Thyroid gland (tissue), 4 donors: ENCODE measurements at places on chromosomes 6 and 20. TPM values are rescaled to one million over a fixed set of nuclear protein-coding genes. Genes with fewer than 3 reads are reported as not detected.

DNA sequence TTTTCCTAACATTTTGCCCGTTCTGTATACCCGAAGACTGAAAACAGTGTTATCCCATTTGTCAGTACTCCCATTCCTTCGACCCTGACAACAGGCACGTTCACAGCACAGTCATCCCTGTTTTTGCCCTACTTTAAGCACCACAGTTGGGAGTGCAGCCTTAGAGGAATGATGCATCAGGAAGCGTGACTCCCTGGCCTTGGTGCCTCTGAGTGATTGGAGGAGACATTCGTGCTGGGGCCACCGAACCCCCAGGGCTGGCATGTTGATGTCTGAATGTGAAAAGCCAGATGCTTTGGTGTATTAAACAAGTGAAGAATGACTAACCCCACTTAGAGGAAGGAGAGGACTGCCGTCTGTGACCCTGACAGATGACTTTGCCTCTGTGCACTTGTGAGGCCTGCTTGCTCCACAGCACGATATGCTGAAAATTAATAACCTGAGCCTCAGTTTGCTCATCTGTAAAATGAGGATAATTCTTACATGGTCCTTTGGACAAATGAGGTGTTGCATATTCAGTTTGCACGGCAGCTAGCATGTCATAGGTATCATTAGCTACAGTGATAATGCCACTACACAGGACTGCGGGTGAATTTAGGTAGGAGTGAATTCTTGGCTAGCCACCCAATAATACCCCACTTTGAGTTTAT, 36.0 kb downstream of the STK35 start:
- no peaks in the 10 kb centered on the region for H3K36me3 ChIP-seq
- peaks cover 65% of the 10 kb centered on the region for H3K4me1 ChIP-seq
- no peak for DNase-seq
- H3K27me3 ChIP-seq: no peaks in the 10 kb centered on the region
- no peak overlapping the region for H3K27ac ChIP-seq
- H3K4me3 ChIP-seq: no peak overlapping the region

DNA sequence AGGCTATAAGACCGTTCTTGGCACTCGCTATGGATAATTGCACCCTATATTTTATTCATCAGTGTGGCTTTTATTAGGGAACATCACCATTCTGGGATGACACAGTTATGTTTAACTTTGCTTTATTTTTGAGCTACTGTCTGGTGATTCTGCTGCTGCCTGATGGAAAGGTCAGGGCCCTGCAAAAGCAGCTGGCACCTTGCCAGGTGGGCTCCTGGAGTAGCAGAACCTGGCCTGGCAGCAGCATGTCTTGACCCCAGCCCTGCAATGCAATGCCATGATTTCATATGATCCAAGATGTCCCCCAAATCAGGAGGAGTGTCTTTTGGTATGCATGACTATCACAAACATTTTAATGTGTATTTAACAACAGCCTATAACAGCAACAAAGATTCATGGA, 228.4 kb upstream of the RSPO3 start:
- no peaks in the 10 kb centered on the region for H3K27me3 ChIP-seq
- no peaks in the 10 kb centered on the region for H3K4me1 ChIP-seq
- no peak overlapping the region for H3K4me3 ChIP-seq
- DNase-seq: peak; percentile 4

DNA sequence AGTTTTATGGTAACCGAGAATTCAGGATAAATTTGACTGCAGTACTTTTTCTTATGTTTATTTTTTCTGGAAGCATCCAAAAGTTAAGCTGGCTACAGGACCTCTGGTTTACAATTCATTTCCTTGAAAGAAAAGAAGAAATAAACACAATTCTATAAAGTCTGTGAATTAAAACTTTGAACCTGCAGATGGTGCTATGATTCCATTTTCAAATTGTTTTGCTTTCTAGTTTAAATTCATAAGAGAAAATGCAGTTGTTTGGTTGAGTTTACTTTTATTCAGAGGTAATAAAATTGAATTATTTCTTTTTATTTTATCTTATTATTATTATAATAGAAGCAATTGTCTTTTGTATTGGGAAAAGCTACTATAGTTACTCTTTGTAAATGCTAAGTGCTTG, 1.8 kb upstream of the VIP start:
- no peak for DNase-seq
- H3K27ac ChIP-seq: no peak overlapping the region
- H3K4me3 ChIP-seq: no peak overlapping the region
- no peaks in the 10 kb centered on the region for H3K27me3 ChIP-seq
- H3K4me1 ChIP-seq: no peaks in the 10 kb centered on the region

HDGFL1 gene
- not detected for total RNA-seq

FABP7 gene
- not detected for total RNA-seq

BIRC7 gene
- total RNA-seq: not detected

- H3K4me1 ChIP-seq: no peaks in the 10 kb centered on the region
- no peaks in the 10 kb centered on the region for H3K27me3 ChIP-seq
- H3K27ac ChIP-seq: no peak overlapping the region
- no peaks in the 10 kb centered on the region for H3K36me3 ChIP-seq
- H3K4me3 ChIP-seq: no peak overlapping the region
- DNase-seq: no peak
These were observed 184.5 kb downstream of the COL21A1 start for GRCh38 chr6:56062836-56063235.

DNA sequence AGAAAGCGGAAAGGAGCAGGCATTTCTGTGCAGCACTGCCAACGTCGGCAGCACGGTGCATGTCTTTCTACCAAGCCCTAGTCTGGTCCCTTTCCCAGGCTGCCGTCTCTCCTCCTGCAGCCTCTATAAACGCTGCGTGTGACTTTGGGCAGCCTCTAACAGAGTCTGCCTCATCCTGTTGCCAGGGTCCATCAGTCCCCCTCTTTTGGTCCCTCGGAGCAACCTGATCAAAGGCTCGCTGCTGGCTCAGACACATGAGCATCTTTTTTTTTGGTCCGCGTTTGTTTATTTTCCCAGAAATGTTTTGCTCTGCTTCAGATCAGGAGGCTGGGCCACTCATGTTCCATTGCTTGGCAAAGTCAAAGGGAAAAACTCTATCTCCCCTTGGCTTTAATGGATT, 166.8 kb upstream of the CST7 start:
- peak overlapping the region; percentile 88 for H3K27ac ChIP-seq
- H3K4me3 ChIP-seq: no peak overlapping the region
- DNase-seq: no peak
- H3K36me3 ChIP-seq: no peaks in the 10 kb centered on the region
- peaks cover 58% of the 10 kb centered on the region for H3K4me1 ChIP-seq

- H3K27me3 ChIP-seq: no peaks in the 10 kb centered on the region
- H3K27ac ChIP-seq: no peak overlapping the region
- no peak overlapping the region for H3K4me3 ChIP-seq
- DNase-seq: no peak
- no peaks in the 10 kb centered on the region for H3K36me3 ChIP-seq
- peaks cover 5% of the 10 kb centered on the region for H3K4me1 ChIP-seq
These were observed 27.7 kb downstream of the BFSP1 start for GRCh38 chr20:17503301-17504065.

GRCh38 chr6:2877057-2877882, 25.8 kb downstream of the SERPINB9 start:
- no peak overlapping the region for H3K4me3 ChIP-seq
- peaks cover 28% of the 10 kb centered on the region for H3K4me1 ChIP-seq
- DNase-seq: no peak
- H3K27ac ChIP-seq: peak overlapping the region; percentile 92
- H3K27me3 ChIP-seq: no peaks in the 10 kb centered on the region

DNA sequence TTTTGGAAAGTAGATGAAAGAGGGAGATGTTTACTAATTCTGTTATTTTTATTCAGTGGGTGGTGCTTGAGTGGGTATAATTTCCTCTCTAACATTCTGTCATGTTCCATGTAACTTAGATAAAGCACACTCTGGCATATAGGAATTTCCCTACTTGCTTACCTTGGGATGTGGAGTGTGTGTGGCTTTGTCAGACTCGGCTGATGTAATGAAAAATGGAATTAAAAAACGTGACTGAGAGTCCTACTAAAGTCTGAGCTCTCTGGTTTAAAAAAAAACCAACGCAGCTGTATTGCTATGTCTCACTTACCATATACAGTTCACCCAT, 98.3 kb downstream of the JARID2 start:
- H3K4me3 ChIP-seq: no peak overlapping the region
- no peak for DNase-seq
- H3K27me3 ChIP-seq: no peaks in the 10 kb centered on the region
- H3K27ac ChIP-seq: no peak overlapping the region
- H3K36me3 ChIP-seq: no peaks in the 10 kb centered on the region
- no peaks in the 10 kb centered on the region for H3K4me1 ChIP-seq

GRCh38 chr6:85078058-85078457, 313.7 kb upstream of the TBX18 start:
- no peaks in the 10 kb centered on the region for H3K4me1 ChIP-seq
- no peak overlapping the region for H3K4me3 ChIP-seq
- no peak for DNase-seq
- H3K27me3 ChIP-seq: no peaks in the 10 kb centered on the region

DNA sequence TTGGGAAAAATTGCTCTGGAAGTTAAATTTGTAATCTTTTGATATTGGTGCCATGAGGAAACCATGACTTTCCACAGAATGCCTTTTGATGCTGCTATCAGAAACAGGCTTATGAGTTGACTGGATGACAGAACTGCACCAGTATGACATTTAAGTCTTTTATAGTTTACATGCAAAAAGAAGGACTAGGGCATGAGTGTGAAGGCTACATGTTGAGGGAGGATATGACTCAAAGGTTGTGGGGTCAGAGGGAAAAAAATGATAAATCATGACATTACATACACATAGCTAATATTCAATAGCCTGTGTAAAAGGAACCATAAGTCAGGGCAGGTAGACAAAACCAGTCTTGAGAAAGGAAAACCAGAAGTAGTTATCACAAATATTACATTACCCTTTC, 182.2 kb downstream of the COL12A1 start:
- no peaks in the 10 kb centered on the region for H3K27me3 ChIP-seq
- no peak for DNase-seq

GPSM3 gene
- 5.2 TPM for total RNA-seq

DNA sequence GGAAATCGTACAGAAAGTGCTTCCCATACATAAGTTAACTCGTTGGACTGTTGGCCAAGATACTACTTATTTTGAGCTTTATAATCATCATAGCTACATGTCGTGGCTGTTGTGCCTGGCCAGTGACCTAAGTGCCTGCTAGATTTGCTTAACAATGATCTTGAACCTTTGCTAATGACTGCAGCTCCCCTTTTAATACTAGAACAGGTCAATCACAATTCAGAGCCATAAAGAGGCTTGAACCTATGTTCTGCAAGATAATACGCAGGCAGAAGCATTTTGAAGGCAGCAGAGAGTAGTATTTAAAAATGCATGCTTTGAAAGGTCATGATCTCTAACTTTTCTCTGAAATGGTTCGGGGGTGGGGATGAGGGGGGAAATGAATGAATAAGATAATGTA, 2.5 kb downstream of the MRS2 start:
- H3K27ac ChIP-seq: no peak overlapping the region
- H3K36me3 ChIP-seq: no peaks in the 10 kb centered on the region
- no peaks in the 10 kb centered on the region for H3K27me3 ChIP-seq
- no peak for DNase-seq
- peaks cover 7% of the 10 kb centered on the region for H3K4me1 ChIP-seq

DNA sequence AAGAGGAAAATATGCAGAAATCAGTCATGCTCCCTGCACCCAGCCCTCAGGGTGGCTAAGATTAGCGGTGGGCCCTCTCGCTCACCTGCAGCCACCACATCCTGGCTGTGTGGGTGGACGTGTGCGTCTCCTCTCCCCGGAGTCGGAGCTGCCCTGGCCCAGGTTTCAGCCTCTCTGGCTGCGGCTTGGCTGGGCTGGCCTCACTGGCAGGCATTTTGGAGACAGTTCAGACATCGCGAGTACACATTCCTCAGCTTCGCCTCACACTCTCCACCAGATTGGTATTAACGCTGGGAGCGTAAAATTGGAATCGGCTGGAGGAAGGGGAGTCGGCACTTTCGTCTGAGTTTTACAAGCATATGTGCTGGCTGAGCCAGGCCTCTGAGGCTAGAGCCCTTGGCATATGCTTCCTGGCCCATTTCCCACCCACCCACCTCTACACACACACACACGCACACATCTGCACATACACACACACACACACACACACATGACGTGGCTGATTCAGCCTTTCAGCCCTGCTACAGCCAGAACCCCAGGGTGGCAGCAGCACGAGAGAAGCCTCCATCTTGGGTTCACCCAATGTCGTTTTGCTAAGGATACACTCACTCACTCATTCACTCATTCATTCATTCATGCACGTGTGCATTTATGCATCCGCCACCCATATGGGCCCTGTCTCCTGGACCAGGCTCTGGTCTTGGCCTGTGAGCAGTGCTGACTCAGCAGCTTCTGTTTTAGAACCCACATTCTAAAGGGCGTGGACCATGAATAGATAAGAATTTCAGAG, 42.9 kb downstream of the BCAS4 start:
- DNase-seq: no peak
- no peak overlapping the region for H3K4me3 ChIP-seq
- H3K4me1 ChIP-seq: no peaks in the 10 kb centered on the region
- no peak overlapping the region for H3K27ac ChIP-seq
- no peaks in the 10 kb centered on the region for H3K27me3 ChIP-seq

- no peak overlapping the region for H3K4me3 ChIP-seq
- no peak for DNase-seq
These were observed 13.5 kb downstream of the PFDN4 start for GRCh38 chr20:54221353-54221752.

DNA sequence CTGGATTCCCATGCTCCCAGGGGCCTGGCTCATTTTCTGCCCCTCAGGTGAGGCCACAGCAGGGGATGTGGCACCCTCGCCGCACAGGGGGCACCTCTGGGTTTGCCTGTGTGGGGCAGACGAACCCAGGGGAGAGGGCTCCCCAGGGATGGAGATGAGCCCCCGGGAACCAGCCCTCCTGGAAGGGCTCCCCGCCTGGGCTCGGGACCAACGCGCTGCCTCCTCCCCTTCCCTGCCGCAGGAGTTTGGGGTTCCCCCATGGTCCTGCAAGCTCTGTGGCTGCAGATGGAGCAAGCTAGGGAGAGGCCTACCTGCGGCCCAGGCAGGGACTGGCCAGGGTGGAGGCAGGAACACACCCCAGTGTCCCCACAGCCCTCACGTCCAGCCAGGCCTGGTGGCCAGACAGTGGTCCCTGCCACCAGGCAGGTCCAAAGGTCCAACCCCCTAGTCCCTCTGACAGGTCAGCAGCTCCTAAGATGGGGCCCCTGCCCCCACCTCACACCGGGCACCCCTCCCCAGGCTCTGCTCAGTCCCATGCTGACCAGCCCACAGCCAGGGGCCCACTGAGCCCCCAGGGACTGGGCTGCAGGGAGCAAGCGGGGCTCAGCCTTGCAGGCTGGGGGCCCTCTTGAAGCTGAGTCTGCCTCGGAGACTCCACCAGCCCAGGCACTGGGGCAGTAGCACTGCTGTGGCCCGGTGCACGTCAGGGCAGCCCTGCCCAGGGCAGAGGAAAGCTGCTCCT, 13.7 kb downstream of the LAMA5 start:
- H3K4me1 ChIP-seq: peaks cover 86% of the 10 kb centered on the region
- H3K27ac ChIP-seq: peak overlapping the region; percentile 90
- peaks cover 14% of the 10 kb centered on the region for H3K36me3 ChIP-seq

BPIFB2 gene
- total RNA-seq: not detected

- no peaks in the 10 kb centered on the region for H3K36me3 ChIP-seq
- H3K27ac ChIP-seq: no peak overlapping the region
- no peak for DNase-seq
- H3K4me3 ChIP-seq: no peak overlapping the region
- H3K4me1 ChIP-seq: peaks cover 9% of the 10 kb centered on the region
These were observed 4.7 kb upstream of the ADGRG6 start for GRCh38 chr6:142296975-142297604.

DNMT3B gene
- 2.2 TPM for total RNA-seq

- no peak for DNase-seq
- H3K27ac ChIP-seq: no peak overlapping the region
- H3K4me1 ChIP-seq: peaks cover 10% of the 10 kb centered on the region
- no peak overlapping the region for H3K4me3 ChIP-seq
These were observed 132.0 kb upstream of the CARMIL1 start for GRCh38 chr6:25147223-25147622.
